ENCODE measurements at places on chromosomes 4 and X. TPM values are rescaled to one million over a fixed set of nuclear protein-coding genes. Genes with fewer than 3 reads are reported as not detected.

DNA sequence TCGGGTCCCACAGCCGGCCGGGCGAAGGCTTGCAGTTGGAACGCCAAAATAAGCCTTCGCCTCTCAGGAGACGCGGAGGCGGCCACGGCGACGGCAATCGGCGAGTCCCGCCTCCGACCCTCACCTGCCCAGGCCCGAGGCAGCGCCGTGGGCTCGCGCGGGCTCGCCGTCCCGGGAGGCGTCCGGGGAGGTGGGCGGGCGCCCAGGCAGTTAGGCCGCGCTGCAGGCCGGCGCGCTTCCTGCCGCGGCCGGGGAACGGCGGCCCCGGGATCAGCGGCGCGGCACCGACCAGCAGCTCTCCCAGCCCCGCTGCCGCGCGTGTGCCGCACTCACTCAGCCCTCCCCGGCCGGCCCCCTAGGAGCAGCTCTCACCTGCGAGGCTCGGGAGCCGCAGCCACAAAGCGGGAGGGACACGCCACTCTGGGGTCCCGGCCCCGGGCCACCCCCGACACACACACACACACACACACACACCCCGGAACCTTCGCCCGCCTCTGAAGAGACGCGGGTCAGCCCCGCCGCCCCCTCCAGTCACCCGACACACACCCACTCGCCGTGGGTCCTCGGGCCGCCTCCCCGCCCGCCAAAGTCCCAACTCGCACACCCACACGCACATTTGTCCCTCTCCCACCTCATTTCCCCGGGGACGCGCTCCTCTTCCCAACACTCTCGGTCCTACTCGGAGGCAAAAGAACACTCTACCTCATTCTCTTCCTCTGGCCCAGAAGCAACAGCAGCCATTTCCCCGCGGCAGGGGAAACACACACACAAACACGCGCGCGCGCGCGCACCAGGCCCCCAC is at the start of gene CNOT6L:
TSS of gene CNOT6L (minus strand) at position 767 of the 802 bp plus-strand sequence. CDS start at position 707, 60 bp downstream.
- H3K27ac ChIP-seq = peak within 1 kb of the TSS; percentile 99
- H3K36me3 ChIP-seq = no peaks in the 10 kb centered on the region
- peaks cover 53% of the 10 kb centered on the region for H3K4me1 ChIP-seq
- no peaks in the 10 kb centered on the region for H3K27me3 ChIP-seq
- DNase-seq = peak; percentile 94

- no peaks in the 10 kb centered on the region for H3K4me1 ChIP-seq
- no peaks in the 10 kb centered on the region for H3K27me3 ChIP-seq
- no peak overlapping the region for H3K4me3 ChIP-seq
- no peak for DNase-seq
Measured at GRCh38 chr4:53195815-53196661, 169.8 kb downstream of the SCFD2 start.

- no peaks in the 10 kb centered on the region for H3K27me3 ChIP-seq
- DNase-seq = no peak
- H3K4me1 ChIP-seq = no peaks in the 10 kb centered on the region
Measured at GRCh38 chrX:10221651-10222050, 64.9 kb downstream of the CLCN4 start.

GRCh38 chrX:12128017-12128416 is 10.3 kb upstream of the FRMPD4 start:
- peaks cover 6% of the 10 kb centered on the region for H3K27me3 ChIP-seq
- no peaks in the 10 kb centered on the region for H3K36me3 ChIP-seq
- no peak for DNase-seq
- H3K4me3 ChIP-seq = no peak overlapping the region
- no peak overlapping the region for H3K27ac ChIP-seq
- no peaks in the 10 kb centered on the region for H3K4me1 ChIP-seq

GRCh38 chrX:18674788-18675735 is 3.2 kb upstream of the RS1 start:
- peak; percentile 86 for DNase-seq
- H3K27me3 ChIP-seq = no peaks in the 10 kb centered on the region
- H3K27ac ChIP-seq = peak overlapping the region; percentile 78
- H3K4me1 ChIP-seq = no peaks in the 10 kb centered on the region
- H3K36me3 ChIP-seq = no peaks in the 10 kb centered on the region

DNA sequence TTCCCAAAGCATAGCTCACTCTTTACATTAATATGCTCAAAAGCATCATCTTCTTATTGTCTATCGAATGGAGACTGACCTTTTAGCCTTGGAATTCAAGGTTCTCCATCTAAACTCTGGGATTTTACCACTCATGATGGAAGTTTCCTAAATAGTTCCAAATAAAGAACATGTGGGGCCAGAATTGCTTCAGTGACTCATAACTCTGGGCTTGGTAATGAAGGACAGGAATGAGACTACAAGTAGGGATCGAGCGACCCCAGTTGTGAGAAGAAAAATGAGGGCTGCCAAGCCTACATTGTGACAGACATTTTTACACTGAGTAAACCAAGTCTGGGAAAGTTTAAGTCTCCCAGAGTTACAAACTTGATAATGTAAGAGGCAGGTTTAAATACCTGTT is 269.9 kb downstream of the CBLL2 start:
- H3K36me3 ChIP-seq = no peaks in the 10 kb centered on the region
- no peak for DNase-seq
- H3K27ac ChIP-seq = no peak overlapping the region
- no peaks in the 10 kb centered on the region for H3K4me1 ChIP-seq
- H3K4me3 ChIP-seq = no peak overlapping the region

DNA sequence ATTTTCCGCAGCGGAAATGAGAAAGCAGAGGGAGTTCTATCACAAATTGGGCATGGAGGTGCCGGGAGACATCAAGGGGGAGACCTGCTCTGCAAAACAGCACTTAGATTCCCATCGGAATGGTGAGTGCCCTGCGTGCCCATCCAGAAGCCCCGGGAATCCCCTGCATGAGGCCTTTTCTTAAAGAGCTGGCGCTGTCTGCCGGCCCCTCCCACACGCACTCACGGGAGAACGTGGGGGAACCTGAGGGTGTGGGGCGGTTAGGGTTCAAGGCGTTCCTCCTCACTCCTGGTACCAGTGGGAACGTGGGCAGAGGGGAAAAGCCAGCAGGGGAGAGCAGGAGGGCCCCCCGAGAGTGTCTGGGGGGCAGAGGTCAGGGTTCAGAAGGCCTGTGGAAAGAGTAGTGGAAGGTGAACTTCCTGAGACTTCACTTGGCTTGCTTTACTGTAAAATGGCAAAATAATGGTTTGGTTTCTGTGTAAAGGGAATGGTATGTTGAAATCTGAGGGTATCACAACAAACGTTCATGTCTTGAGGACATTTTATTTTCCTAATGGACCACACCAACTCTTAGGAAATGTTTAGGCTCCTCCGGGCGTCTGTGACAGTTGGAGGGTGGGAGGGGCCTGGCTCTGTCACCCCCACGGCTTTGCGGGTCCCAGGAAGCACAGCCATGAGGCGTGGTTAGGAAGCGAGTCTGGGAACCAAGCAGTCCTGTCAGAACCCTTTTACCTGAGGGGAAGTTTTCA is 38.0 kb downstream of the PCGF3 start:
- no peak for DNase-seq
- no peaks in the 10 kb centered on the region for H3K4me1 ChIP-seq
- no peaks in the 10 kb centered on the region for H3K27me3 ChIP-seq
- no peak overlapping the region for H3K4me3 ChIP-seq
- no peak overlapping the region for H3K27ac ChIP-seq
- H3K36me3 ChIP-seq = no peaks in the 10 kb centered on the region

The XKRX gene
- total RNA-seq = 14.3 TPM

The SPACA5B gene
- not detected for total RNA-seq

The SULT1E1 gene
- 7.7 TPM for total RNA-seq

- H3K36me3 ChIP-seq = no peaks in the 10 kb centered on the region
- DNase-seq = no peak
- no peak overlapping the region for H3K27ac ChIP-seq
- H3K4me1 ChIP-seq = no peaks in the 10 kb centered on the region
- no peak overlapping the region for H3K4me3 ChIP-seq
Measured at GRCh38 chr4:108209489-108209888, 40.8 kb upstream of the LEF1 start.

The NCAPG gene
- 6.6 TPM for total RNA-seq

Measured in left lung (tissue), 14 donors.